ENCODE measurements at places on chromosomes 16 and 17.
A peak's percentile ranks its signal among the peaks of the same experiment; 100 is the strongest.

DNA sequence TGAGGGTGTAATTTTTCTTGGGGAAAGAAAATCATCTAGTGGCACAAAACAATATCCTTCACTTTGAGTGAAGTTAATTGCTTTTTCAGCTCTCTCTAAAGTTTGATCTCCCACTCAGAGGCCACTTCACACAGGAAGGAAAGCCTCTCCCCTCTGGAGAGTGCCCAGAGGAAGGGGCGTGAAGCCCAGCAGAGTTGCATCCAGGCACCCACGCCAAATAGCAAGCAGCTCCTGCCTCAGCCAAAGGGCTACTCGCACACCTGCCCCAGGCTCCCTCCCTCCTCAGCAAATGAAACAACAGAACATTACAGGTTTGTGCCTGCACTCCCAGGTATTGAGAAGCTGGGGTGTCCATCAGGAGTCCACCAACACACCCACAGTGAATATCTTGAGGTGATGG, 183.0 kb upstream of the RPL38 start:
- no peak for DNase-seq

DNA sequence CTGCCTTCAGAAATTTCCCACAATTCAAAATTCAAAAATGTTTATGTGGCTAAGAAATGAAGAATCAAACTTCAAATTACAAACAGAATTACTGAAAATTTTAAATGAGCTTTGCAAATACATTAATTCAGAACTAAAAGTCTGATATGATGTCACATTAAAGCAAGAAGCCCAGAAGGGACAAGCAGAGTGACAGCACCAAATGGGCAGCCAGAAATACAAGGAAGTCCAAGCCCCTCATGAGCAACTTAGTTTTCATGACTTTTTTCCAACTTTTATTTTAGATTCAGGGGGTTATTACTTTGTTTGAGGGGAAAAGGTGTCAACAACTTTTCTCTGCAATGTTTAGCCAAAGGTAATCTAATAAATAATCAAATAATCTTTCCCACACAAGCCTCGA, 21.5 kb downstream of the UBE2G1 start:
- no peak for DNase-seq

GRCh38 chr17:76593384-76593826, 7.7 kb upstream of the ST6GALNAC2 start:
- DNase-seq, result no peak

GRCh38 chr16:12448504-12448903, 355.2 kb downstream of the CPPED1 start:
- DNase-seq, result no peak

GRCh38 chr17:3032258-3033247, 30.9 kb downstream of the OR1D5 start:
- DNase-seq, result no peak

- DNase-seq, result no peak
Observed at GRCh38 chr17:12566291-12566690, 99.4 kb upstream of the MYOCD start.

- peak; percentile 95 for DNase-seq
Observed at GRCh38 chr16:588889-589657, 793 bp upstream of the RAB40C start.

DNA sequence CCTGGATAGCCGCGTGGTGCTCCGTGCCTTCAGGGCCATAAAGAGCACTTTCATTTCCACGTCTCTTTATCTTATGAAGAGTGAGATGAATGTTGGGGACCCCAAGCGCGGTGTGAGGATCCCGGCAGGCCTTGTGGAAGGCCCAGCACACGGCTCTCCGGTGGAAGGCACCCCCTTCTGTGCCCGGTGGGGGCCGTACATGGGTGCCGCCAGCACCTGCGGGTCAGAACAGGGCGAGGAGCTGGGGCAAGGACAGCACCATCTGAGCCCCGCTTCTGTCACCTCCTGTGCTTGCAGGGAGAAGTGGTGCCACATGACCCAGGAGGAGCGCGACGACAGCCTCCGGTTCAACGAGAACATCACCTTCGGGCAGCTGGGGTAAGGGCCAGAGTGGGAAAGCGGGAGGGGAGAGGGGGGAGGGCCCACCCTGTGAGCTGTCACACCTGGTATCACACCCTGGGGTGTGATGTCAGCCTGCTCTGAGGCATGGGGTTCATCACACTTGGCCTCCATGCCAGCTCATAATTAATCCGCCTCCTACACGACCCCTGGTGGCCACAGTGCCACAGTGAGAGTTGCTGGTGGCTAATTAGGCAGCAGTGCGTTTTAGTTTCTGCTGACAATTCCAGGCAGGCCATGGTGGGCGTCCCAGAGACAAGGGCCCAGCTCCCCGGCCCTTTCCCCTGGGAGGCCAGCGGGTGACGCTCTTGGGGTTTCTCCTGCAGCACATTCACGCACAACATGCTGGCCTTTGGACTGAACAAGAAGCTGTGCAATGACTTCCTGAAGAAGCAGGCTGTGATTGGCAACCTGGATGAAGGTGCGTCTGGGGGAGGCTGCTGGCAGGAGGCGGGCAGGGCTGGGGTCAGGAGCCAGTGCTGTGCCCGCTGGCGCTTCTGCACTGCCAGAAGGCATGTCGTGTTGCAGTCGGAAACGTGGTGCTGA, 25.7 kb downstream of the CIBAR2 start:
- peak; percentile 91 for DNase-seq

GRCh38 chr17:79306424-79307318, 232.0 kb downstream of the ENGASE start:
- no peak for DNase-seq

- DNase-seq, result no peak
Observed at GRCh38 chr17:44913676-44914075, 1.6 kb downstream of the GFAP start.

GRCh38 chr16:17219991-17220390, 250.8 kb downstream of the XYLT1 start:
- DNase-seq, result no peak

DNA sequence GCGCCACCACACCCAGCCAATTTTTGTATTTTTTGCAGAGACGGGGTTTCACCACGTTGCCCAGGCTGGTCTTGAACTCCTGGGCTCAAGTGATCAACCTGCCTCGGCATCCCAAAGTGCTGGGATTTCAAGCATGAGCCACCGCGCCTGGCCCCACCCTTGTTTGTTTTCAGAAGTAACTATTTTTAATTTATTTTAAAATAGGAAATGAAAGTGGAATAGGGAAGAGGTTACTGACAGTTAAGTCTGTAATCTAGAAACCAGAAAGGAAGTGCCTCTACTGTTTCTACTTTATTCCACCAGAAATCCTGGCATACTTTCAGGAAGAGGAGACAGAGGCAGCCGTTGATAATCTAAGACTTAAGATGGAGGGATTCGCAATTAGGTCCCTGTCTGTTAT, 225.6 kb downstream of the TANC2 start:
- DNase-seq, result no peak

- DNase-seq, result no peak
Observed at GRCh38 chr16:265711-266110, 10.0 kb downstream of the RGS11 start.

DNA sequence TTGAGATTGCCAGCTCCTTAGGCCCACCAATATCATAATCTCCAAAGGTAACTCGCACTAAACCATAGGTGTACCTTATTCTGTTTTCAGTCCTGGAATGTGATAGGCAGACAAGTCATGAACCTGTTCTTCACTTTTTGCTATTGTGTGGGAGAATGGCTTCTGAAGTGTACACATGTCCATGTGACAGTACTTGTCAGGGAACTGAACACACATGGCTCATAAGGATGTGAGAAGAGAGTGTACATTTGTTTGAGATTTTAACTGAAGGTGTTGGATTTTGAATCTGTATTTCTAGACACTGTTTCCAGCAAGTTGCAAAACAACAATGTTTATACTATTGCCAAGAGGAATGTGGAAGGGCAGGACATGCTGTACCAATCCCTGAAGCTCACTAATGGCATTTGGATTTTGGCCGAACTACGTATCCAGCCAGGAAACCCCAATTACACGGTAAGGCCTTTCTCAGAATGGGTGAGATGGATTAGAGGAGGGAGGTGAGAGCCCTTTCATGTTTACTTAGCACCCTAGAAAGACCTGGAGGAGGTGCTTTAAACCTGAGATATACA, 14.5 kb upstream of the RASL10B start:
- no peak for DNase-seq

DNA sequence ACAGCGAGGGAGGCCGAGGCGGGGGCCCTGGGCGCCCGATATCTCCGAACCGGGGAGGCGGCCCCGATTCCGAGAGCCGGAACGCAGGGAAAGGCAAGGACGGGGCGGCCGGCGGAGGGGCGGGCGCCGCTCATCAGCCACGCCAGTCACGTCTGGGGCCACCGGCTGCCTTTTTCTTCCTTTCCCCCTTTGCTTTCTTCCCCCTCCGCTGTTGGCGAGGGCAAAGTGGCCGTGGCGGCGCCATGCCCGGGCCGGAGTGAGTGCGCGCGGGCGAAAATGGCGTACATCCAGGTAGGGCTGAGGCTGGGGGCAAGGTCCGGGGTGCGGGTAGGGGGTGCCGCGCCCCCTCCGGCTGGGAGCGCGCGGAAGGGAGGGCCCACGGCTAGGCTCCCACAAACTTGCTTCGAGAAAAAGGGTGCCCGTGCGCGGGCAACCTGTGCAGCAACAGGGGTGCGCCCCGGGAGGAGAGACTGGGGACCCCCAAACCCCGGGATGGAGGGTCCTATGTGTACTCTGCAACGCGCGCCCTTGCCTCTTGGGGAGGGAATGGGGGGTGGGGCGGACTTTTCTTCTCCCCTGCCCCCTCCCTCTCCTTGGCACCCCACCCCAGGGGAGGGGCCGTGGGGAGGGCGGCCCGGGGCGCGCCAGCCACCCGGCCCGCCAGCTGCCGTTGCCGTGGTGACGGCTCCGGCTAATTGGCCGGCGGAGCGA, 486 bp downstream of the SYT17 start:
- DNase-seq, result no peak

DNA sequence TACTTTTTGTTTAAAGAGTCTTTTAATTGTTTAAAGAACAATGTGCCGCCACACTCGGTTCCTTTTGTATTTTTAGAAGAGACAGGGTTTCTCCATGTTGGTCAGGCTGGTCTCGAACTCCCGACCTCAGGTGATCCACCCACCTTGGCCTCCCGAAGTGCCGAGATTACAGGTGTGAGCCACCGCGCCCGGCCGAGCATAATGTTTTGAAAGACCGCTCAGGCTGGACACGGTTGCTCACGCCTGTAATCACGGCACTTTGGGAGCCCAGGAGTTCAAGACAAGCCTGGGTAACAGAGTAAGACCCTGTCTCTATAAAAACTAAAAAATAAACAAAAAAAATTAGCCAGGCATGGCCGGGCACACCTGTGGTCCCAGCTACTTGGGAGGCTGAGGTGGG, 59.8 kb downstream of the RNF213 start:
- DNase-seq, result no peak

DNA sequence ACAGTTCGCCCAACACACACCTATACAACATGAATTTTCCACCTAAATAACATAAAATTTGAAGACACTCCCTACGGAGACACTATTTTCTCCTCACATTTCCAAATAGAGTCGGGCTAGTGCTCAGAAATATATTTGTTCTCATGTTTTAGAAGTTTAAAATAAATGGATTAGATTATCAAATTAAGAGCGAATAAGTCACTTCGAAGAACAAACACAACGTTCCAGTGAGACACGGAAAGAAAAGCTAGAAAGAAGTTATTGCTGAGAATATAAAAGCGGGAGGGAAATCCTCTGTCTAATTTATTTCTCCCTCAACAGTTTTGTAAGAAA, 2.0 kb upstream of the HS3ST3B1 start:
- DNase-seq, result no peak

DNA sequence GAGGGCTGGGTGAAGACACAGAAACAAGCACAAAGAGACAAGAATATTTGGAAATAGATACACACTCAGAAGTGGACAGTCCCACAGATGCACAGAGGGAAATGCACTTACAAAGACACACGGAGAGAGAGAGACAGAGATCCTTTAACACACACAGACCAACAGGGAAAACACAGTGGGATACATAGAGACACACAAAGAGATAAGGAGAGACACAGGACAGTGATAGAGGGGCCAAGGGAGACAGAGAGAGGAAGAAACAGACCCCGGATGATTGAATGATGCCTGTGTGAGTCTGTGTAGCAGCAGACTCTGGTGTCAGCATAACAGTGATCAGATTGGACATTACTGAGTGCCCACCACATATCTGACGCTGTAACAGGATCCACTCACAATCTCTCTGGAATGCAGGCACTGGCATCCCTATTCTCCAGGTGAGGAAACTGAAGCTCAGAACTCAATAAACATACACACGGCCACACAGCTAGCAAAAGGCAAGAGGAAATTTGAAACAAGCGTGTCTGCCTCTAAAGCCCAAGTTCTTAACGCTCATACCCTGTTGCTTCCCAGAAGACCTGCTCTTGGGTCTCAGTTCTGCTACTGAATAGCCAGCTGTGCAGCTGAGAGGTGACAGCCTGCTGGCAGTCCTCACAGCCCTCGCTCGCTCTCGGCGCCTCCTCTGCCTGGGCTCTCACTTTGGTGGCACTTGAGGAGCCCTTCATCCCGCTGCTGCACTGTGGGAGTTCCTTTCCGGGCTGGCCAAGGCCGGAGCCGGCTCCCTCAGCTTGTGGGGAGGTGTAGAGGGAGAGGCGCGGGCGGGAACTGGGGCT, 186.3 kb upstream of the NLRP1 start:
- DNase-seq, result no peak

DNA sequence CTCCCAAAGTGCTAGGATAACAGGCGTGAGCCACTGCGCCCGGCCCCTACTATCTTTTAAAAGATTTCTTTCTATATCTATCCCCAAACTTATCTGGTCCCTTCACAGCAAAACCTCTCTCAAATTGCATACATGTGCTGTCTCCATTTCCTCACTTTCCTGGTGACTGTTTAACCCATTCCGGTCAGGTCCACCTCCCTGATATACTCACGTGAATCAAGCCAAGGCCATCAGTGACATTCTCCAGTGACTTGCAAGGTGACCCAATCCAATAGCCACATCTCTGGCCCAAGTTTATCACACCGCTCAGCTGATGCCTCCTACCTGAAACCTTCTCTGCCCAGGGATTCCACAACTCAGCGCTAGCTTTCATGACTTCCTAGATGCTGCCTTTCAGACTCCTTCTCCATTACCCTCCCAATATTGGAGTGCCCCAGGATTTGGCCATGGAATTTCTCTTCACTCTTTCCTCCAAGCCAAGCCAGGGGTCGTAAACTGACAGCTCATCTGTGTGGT, 1.4 kb upstream of the CTCF start:
- DNase-seq, result no peak

GRCh38 chr16:80511824-80512592, 28.8 kb upstream of the DYNLRB2 start:
- DNase-seq, result no peak

DNA sequence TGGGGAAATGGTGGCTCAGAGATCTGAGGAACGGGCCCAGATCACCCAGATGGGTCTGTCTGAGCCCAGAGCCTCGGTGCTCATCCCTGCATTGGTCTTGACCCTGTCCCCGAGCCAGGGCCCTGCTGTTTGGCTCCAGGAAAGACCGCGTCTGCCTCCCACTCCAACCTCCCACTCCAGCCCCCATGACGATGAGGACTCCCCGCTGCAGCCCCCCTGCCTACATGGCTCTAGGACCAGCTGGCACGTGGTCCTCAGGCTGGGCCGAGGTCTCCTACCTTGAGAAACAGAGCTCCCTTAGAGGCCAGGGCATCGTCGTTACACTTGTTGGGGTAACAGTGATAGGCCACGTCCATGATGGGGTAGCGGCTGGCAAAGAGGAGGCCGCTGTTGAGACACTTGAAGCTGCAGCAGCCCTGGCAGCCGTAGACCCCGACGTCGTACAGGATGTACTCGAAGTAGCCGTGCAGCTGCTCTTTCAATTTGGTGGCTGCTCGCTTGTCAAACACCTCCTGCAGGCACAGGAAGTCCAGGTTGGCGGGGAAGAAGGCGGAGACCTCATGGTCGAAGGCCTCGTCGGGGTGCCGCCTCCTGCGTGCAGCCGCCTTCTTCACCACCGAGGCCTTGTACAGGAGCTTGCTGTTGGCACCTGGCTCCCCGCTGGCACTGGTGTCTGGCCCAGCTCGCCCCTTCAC, 59.9 kb downstream of the PRMT7 start:
- DNase-seq, result no peak

- no peak for DNase-seq
Observed at GRCh38 chr17:82323514-82324234, 6.3 kb upstream of the CD7 start.
